ENCODE measurements at places on chromosomes 4 and X.

DNA sequence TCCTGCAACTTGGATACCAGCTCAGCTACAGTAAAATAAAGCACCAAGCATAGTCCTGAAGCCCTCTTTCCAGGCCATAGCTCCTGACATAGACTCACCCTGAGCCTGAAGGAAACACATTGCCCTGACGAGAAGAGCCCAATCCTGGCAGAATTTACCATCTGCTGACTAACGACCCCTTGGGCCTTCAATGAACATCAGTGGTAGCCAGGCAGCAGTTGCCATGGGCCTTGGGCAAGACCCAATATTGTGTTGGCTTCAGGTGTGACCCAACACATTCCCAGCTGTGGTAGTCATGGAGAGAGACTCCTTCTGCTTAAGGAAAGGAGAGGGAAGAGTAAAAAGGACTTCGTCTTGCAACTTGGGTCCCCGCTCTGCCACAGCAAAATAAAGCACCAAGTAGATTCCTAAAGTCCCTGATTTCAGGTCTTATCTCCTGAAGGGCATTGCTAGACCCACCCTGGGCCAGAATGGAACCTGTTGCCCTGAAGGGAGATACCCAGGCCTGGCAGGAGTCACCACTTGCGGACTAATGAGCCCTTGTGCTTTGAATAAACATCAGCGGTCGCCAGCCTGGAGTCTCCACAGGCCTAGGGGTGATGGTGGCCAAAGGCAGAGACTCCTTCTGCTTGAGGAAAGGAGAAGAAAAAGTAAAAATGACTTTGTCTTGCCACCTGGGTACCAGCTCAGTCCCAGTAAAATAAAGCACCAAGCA is 902.6 kb downstream of the C4orf33 start:
- DNase-seq = no peak

GRCh38 chr4:89171176-89171805 is 60.0 kb downstream of the TIGD2 start:
- no peak for DNase-seq

DNA sequence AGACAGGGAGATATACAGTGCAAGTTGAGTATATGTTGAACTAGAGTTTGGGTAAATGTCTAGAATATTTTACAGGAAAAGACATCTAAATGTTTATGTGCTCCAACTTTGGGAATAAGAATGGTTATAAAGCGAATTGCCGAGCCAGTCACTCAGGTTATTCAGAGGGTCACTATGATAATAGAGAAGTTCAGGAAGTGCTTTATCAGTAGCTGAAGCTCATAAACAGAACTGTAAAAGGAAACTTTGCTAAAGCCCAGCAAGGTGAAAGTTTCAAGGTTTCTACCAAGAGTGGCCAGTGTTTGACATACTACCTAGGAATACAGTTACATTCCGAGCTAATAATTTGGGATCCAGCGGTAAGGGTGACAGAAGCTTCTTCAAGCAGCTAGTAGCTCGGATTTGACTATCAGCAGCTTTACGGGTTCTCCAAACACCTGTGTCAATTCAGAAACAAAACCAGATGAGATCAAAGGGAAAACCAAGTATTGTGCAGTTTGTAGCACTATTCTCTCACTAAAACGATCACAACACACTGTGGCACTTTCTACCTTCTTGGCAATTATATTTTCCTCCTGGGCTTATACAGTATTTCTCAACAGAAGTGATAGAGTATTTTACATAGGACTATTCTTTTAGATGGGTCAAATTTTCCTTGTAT is 17.2 kb upstream of the BCLAF3 start:
- no peak for DNase-seq

- DNase-seq = no peak
These were observed 72.6 kb upstream of the PTPN13 start for GRCh38 chr4:86521373-86521969.

DNA sequence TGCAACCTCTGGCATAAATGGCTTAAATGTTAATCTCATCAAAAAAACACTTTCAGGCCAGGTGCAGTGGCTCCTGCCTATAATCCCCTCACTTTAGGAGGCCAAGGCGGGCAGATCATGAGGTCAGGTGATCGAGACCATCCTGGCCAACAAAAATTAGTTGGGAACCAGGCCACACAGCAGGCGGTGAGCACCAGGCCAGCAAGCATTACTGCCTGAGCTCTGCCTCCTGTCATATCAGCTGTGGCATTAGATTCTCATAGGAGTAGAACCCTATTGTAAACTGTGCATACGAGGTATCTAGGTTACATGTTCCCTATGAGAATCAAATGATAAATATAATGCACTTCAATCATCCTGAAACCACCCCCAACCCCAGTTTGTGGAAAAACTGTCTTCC is 125.8 kb downstream of the LRBA start:
- no peak for DNase-seq

DNA sequence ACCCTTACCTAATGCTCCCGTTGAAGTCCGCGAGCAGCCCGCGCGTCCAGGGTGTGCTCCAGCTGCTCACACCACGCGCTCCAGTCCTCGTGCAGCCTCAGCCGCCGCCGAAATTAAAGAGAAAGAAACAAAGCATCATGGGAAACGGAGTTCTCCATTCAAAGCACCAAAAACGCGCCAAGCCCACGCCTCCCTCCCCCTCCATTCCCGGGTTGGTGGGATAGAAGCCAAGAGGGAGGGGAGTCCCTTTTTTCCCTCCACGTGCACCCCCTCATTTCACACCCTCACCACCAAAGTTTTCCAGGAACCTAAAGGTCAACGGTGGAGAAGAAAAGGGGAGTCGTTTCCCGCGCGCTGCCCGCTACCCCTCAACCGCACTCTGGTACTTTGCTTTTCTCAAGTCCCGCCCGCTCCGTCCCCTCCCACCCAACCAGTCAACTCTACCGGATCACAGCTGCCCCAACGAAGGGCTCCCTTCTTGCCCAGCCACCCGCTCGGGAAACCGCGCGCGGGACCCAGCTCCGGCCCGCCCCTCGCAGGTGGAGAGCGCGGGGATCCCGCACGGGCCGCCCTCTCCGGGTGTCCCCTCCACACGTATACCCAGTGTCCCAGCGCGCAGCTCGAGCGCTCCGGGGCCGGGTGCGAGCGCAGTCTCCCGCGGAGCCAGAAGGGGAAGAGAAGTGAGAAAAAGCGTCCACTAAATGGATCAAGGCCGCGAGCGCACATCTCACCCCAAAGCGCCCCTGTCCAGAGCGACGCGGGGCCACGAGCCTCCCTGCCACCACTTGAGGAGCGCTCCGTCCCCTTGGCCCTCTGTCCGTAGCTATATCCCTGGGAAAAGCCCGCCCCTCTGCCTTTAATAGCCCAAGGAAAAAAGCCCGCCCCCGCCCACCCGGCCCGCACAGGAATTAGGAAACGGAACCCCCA is 65.1 kb upstream of the CCDC160 start:
- peak; percentile 49 for DNase-seq

DNA sequence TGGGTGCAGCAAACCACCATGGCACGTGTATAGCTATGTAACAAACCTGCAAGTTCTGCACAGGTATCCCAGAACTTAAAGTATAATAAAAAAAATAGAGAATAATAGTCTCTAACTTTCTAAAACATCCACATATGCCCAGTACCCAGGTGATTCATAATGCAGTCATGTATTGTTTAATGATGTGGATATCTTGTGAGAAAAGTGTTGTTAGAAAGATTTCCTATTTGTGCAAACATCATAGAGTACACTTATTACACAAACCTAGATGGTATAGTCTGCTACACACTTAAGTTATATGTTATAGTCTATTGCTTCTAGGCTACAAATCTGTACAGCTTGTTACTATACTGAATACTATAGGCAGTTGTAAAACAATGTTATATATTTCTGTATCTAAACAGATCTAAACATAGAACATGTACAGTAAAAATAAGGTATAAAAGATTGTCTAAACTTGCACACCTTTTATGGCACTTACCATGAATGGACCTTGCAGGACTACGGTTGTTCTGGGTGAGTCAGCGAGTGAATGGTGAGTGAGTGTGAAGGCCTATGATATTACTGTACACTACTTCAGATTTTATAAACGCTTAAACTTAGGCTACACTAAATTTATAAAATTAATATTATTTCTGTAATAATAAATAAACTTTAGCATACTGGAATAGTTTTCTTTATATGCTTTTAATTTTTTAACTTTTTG is 232.2 kb upstream of the SLIT2 start:
- no peak for DNase-seq

DNA sequence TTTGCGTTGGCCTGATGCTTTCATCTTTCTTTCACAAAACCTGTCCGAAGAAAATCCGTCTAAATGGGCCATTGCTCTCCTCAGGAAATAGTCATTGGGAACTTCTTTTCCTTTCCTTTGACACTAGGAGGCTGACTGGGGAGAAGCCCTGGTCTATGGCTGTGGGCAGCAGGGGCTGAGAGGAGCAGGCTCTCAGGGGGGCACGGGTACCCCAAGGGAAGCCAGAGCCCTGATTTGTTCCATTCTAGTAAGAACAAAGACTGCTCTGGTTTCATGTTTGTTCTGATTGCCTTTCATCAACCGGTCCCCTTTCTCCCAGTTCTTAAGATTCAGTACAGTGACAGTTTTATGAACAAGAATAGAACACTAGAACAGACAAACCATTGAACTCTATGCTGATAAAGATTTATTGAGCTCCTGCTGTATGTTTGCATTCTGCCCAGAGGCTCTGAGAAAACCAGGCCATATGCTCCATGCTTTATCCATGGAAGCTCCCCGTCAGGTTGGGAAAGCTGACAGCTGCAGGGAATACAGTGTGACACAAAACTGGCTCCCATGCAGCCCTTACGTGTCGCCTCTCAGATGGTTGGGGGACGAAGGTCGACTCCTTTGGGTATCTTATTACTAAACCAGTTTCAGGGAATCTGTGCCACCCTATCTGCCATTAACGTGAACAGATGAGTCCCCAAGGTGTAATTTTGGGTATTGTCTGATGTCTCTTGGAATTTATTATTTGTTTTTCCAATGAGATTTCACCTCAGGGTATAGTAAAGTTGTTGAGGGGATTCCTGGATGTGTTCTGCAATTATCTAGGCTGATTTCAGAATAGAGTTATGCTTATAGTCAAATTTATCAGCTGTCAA is 72.4 kb upstream of the MSANTD1 start:
- DNase-seq = no peak

DNA sequence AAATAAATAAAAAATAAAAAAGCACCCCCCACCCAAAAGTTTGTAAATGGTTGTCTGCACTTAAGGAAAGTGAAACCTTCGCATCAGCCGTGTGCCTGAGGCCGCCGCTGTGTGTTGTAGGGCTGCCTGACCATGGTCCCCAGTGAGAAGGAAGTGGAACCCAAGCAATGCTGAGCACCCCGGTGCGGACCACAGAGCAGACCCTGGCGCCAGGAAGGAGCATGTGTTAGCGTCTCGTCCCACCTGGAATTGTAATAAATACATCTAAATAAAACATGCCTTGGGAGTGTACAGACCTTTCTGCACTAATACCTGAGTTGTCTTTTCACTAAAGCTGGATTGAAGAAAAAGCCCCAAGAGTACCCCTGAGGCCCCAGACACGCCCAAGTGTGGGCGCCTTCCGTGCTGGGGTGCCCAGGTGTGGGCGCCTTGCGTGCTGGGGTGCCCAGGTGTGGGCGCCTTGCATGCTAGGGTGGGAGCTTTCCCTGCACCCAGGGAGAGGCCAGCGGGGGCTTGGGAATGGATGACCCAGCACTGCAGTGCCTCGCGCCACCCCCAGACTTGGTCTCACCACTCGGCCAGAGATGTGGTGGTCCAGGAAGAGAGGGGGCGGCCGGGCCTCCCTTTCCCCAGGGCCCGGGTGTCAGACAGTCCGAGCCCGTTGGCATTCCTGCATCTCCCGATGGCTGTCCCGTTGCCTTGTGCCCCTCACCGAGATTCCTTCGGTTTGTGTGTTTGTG is 33.7 kb downstream of the HTT-AS start:
- DNase-seq = no peak

DNA sequence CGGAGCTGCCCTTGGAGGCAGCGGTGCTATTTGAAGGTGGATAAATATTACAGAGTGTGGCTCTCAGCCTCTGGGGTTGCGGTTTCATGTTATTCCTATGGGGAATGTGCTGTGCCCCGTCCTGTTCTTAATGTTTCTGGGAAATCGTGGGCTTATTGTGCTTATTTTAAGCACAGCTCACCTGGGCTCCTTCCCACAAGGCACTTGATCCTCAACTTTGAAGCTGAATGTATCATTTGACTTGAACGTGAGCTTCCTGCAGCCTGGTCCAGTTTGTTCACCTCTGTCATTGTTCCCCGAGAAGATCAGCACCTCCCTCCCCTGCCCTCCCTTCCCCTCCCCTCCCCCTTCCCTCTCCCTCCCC is 3.9 kb downstream of the SORCS2 start:
- peak; percentile 22 for DNase-seq

GRCh38 chrX:150649096-150649870 is 43.9 kb upstream of the MTMR1 start:
- DNase-seq = no peak

- DNase-seq = no peak
These were observed 51.5 kb downstream of the STARD8 start for GRCh38 chrX:68698942-68699341.

DNA sequence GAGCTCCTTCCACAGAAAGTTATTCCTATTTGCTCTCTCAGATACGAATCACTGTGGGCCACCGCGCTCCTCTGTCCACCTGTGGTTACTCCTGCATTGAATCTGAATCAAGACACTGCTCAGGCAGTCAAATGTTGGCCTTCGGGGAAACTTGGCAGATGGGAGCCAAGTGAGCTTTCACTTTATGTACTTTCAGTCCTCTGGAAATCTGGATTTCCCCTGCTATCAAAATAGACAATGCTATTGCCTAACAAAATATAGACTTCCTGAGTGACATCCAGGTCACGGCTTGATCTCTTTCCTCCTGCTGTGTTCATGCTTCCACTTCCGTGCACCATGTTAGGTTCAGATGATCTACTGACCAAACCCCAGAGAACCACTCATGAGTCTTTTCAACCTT is 43.8 kb downstream of the FHL1 start:
- no peak for DNase-seq

- DNase-seq = no peak
These were observed 163.2 kb upstream of the FAM9B start for GRCh38 chrX:9196961-9197640.

DNA sequence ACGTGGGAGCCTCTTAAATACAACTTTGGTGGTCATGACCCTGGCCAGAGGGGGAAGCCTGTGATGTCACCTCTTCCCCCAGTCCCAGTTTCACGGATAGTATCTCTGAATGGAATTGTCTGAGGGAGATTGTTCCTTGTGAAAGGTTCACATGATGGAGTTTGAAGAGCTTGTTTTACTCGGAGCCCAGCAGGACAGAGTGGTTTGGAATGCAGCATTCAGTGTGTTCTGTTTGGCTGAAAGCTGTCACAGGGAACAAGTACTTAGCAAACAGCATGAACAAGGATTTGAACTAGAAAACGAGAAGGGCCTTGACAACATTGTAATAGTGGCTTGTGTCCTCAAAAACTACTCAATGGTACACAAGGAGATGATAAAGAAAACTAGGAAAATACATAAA is 133.9 kb upstream of the CXorf66 start:
- no peak for DNase-seq

- no peak for DNase-seq
These were observed 2.4 kb downstream of the DGKQ start for GRCh38 chr4:970854-971520.

GRCh38 chrX:23331701-23332100 is 2.9 kb upstream of the PTCHD1 start:
- DNase-seq = no peak
